Left colon (tissue), 2 donors: ENCODE measurements at places on chromosomes 4 and X.

DNA sequence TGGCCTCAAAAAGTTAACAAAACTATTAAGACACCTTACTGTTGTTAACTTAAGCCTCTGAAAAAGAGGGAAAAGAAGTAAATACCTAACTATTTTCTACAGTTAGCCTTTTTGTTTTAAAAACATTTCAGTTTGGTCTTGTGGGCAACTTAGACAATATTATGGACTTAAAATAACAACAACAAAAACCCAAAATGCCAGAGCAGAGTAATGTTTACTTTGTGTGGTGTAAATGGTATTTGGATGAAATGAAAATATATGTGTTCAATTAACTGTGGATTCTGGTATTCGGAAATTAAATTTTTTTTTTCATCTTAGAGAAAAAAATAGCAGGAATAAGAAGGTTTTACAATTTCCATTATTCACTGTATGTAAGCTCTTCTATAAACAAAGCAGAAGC, 79.6 kb upstream of the NPNT start:
- DNase-seq, result no peak

GRCh38 chr4:56164907-56165306, 216.2 kb downstream of the CEP135 start:
- no peak for DNase-seq

GRCh38 chr4:122744229-122744628, 11.7 kb downstream of the BBS12 start:
- no peak for DNase-seq

GRCh38 chr4:72567821-72568675, 973 bp downstream of the ADAMTS3 start:
- DNase-seq, result peak; percentile 36

- DNase-seq, result no peak
Measured at GRCh38 chr4:68466185-68466584, 18.9 kb downstream of the TMPRSS11E start.

DNA sequence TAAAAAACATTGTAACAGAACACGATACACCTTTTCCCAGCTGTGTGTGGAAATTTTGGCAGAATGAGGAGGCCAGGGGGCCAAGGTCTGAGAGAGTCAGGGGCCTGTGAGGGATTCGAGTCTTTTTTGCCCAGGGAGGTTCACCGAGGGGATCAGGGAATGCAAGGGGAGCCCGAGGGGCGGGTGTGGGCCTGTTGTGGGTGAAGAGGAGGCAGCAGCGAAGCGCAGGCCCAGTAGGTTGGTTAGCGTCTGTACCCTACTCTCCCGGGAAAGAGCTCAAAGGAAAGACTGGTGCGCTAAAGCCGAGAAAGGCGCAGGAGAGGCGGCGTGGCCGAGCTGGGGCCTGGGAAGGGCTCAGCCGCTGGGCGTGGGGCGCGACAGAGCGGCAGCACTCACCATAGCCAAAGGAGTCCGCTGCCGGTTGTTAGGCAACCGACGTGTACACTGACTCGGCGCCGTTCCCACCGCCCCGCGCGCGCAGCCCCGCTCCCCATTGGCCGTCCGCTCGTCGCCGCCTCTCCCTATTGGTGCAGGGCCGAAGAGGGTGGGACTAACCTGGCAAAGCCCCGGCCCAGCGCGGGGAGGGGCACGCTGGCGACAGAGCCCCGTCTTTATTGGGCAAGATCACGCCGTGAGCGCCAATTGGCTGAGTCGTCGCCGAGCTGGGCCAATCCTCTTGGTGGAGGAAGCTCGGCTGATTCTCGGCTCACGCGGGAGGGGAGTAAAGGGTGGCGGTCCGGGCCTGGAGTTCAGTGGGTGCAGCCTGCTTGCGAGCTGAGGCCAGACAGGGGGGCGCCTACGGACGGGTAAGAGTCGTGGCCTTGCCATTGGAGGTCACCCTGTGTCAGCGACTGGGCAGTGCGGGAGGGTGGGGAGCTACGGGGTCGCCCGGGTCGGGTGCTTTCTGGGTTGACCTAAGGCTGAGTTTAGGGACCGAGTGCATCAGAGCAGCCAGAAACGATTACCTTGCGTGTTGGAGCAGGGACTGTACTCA, at the start of the genes CETN2 and NSDHL:
TSS of gene CETN2 (minus strand) at position 446 of the 994 bp plus-strand sequence. CDS start at position 399, 47 bp downstream.
TSS of gene NSDHL (plus strand) at position 752 of the 994 bp plus-strand sequence. CDS start 15,262 bp downstream, outside the sequence.
- DNase-seq, result peak; percentile 93

GRCh38 chrX:130299279-130300009, 30.7 kb upstream of the ZNF280C start:
- peak; percentile 60 for DNase-seq

DNA sequence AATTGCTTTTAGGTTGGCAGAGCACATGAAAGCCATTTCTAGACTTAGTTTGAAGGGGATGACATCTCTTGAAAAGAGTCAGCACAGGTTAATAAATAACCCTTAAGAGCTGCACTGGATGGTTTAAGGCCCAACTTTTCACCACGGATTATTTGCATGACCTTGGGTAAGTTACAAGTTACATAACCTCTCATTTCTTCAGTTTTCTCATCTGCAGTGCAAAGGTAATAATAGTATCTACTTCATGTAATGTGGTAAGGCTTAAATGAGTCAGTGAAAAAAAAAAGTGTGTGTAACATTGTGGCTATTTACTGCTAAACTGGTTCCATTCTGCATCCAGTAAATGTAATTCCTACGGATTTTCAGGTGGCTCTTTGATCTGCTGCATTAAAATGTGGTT, 715.8 kb downstream of the CCSER1 start:
- DNase-seq, result no peak

- peak; percentile 23 for DNase-seq
Measured at GRCh38 chr4:46931981-46932380, 22.9 kb upstream of the COX7B2 start.

GRCh38 chrX:54166915-54167314, 16.1 kb downstream of the FAM120C start:
- DNase-seq, result no peak

- DNase-seq, result no peak
Measured at GRCh38 chr4:41318839-41319530, 62.3 kb downstream of the UCHL1 start.

DNA sequence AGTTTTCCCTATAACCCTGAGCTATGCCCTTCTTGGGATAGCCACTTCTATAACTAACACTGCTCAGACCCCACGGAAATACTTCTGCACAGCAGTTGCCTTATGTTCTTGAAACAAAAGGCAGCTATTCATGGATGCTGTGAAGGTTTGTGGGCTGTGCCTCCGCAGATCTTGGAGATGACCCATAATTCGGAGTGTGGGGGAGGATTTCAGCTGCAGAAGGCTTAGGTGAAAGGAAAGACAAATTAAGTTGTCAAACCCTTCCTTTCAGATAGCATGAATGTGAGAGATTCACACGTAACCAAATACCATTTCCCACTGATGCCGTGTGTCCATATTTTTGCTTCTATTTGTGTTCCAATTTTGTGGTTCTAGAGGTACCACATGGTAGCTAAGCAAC, 38.1 kb upstream of the NYX start:
- DNase-seq, result no peak

DNA sequence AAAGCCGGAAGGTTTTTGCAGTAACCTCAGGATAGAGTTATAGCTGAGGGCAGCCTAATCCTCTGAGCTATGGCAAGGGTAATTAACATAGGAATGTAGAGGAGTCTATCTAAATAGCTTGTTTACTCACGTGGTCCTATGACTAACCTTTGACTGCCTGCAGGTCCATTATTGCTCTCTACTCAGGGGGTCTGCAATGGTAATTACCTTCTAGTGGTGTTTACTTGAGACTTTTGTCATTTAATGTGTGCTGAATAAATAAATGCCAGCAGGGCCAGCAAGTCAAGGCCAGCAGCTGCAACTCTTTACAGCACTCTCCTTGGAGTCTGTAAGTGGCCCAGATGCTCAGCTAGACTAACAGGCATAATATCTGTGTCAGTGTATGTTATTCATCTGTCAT, 212.7 kb upstream of the FMR1 start:
- no peak for DNase-seq

- DNase-seq, result no peak
Measured at GRCh38 chr4:5734853-5735252, 23.9 kb downstream of the EVC start.

GRCh38 chr4:94724016-94724790, 33.6 kb upstream of the BMPR1B start:
- no peak for DNase-seq

GRCh38 chr4:72875138-72875537, 194.4 kb downstream of the COX18 start:
- DNase-seq, result no peak

DNA sequence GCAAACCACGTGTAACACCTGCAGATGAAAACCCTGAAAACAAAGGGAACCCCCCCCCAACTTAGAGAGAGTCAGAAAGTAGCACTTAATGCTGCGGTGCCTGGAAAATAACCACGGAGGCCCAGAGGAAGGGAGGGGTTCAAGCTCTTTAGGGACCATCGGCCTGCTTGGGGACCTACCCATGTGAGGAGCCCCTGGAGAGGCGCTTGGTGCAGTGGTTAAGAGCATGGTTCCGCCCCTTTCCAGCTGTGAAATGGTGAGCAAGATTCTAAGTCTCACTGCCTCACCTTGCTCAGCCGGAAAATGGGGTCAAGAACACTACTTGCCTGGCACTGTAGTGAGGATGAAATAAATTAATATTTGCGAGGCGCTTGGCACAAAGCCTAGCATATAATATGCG, 13.8 kb downstream of the SLC25A5 start:
- no peak for DNase-seq

GRCh38 chrX:119583431-119584059, 9.2 kb downstream of the UBE2A start:
- DNase-seq, result no peak

DNA sequence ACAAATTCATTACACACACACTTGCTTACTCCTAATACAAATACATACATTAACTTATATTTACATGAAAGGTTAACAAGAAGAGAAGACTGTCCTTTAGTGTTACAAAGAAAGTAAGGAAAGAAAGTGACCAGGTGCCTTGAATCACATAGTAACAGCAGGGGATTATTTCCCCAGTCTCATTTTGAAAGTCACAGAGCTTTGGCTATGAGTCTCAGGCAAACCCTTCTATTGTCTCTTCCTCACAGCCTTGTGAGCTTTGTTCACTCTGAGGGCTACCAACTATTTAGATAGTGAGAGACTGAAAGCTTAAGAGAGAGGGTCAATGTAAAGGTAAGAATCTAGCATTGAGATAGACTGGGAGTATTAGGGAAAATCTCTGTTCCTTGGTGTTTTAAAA, 161.6 kb downstream of the NPNT start:
- DNase-seq, result no peak

DNA sequence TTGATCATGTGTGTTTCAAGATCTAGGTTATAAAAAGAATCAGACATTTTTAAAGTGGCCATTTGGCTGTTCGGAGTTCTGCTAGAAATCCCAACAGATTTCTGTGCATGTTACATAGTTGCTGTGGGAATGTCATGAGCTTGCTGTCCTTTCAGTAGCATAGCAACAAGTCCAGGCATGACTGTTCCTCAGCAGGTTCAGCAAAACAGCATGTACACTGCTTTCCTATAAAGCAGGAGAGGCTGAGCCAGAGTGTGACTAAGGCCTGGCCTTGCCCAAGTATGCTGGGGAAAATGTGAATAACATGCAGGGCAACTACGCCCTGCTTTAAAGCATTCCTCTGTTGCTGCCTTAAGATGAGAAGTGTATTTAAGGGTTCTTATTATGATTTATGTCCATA, 217.1 kb upstream of the SMIM31 start:
- no peak for DNase-seq

- DNase-seq, result no peak
Measured at GRCh38 chrX:134971926-134972325, 18.9 kb upstream of the SMIM10 start.

- DNase-seq, result no peak
Measured at GRCh38 chr4:81485310-81485980, 13.7 kb upstream of the RASGEF1B start.

GRCh38 chrX:91039777-91040176, 394.9 kb upstream of the PABPC5 start:
- DNase-seq, result no peak

GRCh38 chrX:111116666-111117065, 20.7 kb downstream of the PAK3 start:
- no peak for DNase-seq

GRCh38 chr4:142631836-142632235, 214.3 kb downstream of the INPP4B start:
- no peak for DNase-seq

DNA sequence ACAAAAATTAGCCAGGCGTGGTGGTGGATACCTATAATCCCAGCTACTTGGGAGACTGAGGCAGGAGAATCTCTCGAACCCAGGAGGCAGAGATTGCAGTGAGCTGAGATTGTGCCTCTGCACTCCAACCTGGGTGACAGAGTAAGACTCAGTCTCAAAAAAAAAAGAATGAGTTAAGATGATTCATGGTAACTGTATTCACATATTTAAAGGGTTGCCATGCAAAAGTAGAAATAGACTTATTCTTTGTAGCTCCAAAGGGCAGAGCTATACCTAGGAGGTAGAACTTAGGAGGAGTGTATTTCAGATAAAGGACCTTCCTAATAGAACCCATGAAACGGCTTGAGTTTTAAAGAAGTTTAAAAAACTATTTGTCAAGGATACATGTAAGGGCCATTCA, 104.3 kb upstream of the IL13RA1 start:
- DNase-seq, result no peak

GRCh38 chrX:111020283-111020682, 75.7 kb upstream of the PAK3 start:
- no peak for DNase-seq

- peak; percentile 49 for DNase-seq
Measured at GRCh38 chrX:136147315-136147901, at the start of gene FHL1. Gene FHL1 (plus strand): TSS chrX:136147533.
